NCI-H1930 (cell line): ENCODE measurements at places on chromosomes 5 and 9.

- no peak for DNase-seq
These were observed 11.3 kb downstream of the ALDH7A1 start for GRCh38 chr5:126583761-126584160.

GRCh38 chr5:177008716-177009115 is 2.1 kb upstream of the UIMC1 start:
- no peak for DNase-seq

- no peak for DNase-seq
These were observed 696.8 kb downstream of the SEMA5A start for GRCh38 chr5:8848997-8849594.

GRCh38 chr5:168211245-168211644 is 80.2 kb upstream of the WWC1 start:
- DNase-seq, result no peak

- no peak for DNase-seq
These were observed 1.4 kb downstream of the PCDHGC5 start for GRCh38 chr5:141490271-141490670.

DNA sequence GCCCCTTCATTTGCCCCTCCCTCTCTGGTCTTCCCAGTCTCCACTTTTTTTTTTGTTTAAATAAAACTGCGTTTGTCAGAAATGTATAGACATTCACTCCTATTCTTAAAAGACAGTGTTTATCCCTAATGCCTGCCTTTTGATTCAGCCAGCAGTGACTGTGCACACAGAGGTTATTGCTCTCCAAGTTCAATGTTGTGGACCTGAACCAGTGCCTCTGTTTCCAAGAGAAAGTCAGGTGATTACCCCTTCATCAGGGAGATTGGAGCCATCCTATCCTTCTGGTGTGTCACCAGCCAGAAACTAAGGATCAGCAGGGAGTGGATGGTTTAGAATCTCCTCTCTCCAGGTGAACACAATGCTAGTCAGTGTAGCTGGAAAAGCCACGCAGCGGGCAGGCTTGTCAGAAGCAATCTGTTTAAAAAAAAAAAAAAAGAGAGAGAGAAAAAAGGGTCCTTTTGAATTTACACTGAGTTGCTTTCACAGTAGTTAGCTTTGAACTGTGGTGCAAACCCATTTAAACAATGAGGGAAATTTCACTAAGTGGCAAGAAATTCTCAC is 167.5 kb upstream of the DMRT1 start:
- no peak for DNase-seq

DNA sequence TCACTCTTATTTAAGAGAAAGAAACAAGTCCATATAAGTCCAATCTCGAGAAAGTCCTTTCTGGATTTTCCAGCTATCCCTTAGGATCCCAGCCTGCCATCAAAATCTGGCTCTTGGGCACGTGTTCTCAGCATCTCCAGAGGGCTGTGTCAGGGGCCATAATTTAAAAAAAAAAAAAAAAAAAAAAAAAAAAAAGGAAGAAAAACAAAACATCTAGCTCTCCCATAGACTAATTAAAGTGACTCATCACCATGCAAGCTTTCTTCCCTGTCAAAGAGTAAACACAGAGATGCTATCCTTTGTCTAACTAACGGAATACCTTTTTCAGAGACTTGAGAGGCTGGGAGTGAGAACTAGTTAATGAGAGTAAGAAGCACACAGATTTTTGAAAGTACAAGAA is 44.9 kb upstream of the MYO10 start:
- no peak for DNase-seq

DNA sequence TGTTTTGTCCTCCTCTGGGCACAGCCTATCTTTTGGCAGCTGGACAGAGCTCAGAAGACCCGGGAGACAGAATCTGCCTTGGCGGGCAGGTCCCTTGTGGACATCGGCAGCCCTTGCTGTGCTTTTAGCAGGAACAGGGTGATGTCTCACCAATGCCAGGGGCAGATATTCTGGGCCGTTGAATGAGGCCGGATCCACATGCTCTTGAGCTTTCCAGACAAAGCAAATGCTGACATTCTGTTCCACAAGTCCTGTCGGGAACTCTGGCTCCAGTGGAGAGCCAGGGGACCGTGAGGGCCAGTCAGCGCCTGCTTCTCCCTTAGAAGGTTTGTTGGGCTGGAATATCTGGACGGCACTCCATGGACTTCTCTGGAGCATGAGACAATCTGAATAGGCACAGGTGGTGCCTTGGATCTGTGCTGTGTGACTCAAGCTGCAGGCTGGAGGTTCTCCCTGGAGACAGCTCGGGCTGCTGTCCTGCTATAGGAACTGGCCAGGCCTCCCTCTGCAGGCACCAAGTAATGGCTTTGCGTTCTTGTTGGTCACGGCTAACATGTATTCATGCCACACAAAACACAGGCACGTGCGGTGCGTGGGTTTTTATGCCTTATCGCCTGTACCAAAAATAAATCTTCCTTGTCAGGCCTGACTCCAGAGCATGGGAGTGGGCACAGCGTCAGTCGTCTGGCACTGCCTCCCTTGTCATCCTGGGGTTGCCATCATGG is 80.3 kb downstream of the GADD45G start:
- no peak for DNase-seq

DNA sequence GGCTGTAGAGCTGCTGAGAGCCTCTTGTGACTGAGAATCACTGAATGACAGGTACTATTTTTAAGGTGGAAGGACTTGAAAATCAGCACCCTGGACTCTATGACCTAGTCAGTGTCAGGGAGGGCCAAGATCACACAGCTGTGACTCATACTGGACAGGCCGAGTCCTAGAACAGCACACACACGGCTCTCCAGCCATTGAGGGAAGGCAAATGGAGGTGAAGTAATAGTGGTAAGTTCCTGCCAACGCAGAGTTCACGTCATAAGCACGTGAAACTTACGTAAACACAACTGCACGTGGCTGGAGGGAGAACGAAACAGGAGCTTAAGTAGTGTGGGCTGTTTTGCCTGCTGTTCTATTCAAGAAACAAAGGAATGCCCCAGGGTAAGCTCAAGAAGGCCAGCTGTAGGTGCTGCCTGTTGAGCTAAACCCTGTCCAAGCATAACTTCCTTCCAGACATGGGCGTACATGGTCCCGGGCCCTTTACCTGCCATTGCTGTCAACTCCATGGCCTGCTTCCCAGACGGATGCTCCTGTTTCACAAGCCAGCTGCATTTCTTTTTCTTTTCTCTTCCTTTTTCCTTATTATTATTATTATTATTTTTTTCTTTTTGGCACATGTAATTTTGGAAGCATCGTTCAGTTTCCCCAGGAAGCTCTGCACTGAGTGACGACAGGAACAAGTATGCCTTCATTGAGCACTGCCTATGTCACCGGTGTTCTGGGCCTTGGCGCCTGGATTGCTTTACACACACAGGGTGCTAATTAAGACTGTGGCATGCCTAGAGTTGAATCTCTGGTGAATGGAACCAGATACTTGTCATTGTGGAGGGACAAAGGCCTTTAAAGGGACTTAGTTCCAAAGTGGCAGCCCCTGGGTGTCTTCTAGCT is 10.2 kb upstream of the LCP2 start:
- no peak for DNase-seq

DNA sequence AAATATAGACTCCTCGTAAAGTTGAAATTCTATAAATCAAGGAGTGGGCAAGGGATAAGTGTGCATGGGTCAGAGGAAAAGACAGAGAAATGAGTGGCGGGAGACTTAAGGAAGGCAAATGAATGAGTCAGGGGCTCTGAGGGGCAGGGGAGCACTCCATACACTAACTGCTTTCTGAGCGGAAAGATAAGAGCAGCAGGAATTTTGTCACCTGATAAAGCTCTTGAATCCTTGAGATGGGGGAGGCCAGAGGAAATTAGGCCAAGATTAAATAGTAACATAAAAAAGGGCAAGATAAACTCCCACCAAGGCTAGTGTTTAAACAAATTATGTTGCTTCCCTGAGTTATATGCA is 191.0 kb upstream of the S1PR3 start:
- no peak for DNase-seq

GRCh38 chr5:34005211-34005610 is 2.6 kb downstream of the AMACR start:
- no peak for DNase-seq

DNA sequence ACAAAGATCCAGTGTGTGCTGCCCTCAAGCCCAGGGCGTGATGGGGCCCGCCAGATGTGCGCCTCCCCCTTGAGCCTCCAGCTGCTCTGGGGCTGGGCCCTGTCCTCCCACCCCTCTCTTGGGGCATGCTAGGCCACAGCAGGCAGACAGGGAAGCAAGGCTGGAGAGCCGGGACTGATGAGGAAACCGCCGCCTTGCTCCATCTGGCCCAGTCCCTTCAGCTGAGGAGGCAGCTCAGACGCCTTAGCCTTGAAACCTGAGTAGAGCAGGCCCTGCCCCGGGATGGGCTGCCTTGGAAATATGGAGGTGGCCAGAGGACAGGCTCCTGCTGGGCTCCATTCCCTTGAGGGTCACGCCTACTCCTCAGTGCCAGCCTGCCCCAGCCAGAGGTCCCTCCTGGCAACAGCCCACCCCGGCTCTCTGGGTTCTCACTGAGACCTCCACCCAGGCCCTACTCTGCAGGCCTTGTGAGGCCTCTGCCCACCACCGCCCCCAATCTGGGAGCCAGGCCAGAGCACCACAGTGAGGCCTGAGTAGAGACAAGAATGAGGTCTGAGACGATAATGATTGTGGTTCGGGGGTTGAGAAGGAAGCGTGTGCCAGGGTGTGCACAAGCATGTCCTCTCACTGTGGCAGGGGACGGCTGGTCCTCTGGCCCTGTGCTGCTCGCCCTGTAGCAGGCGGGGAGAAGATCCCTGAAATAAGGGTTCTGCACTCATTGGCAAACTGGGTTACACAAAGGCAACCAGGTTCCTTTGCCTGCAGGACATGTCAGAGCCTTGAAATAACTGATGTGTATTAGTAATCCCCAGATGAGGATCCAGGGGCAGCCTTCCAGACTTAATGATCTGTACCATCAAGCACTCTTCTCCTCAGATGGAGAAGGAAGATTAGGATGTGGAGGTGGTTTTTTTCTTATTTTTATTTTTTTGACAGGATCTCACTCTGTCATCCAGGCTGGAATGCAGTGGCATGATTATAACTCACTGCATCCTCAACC is 30.9 kb downstream of the CXXC5 start:
- DNase-seq, result no peak

GRCh38 chr9:131669269-131670157 is 70.4 kb downstream of the RAPGEF1 start:
- no peak for DNase-seq

- DNase-seq, result no peak
These were observed 72.7 kb downstream of the MRPL36 start for GRCh38 chr5:1726956-1727355.

GRCh38 chr5:43036409-43036808 is 3.7 kb downstream of the ANXA2R start:
- no peak for DNase-seq

DNA sequence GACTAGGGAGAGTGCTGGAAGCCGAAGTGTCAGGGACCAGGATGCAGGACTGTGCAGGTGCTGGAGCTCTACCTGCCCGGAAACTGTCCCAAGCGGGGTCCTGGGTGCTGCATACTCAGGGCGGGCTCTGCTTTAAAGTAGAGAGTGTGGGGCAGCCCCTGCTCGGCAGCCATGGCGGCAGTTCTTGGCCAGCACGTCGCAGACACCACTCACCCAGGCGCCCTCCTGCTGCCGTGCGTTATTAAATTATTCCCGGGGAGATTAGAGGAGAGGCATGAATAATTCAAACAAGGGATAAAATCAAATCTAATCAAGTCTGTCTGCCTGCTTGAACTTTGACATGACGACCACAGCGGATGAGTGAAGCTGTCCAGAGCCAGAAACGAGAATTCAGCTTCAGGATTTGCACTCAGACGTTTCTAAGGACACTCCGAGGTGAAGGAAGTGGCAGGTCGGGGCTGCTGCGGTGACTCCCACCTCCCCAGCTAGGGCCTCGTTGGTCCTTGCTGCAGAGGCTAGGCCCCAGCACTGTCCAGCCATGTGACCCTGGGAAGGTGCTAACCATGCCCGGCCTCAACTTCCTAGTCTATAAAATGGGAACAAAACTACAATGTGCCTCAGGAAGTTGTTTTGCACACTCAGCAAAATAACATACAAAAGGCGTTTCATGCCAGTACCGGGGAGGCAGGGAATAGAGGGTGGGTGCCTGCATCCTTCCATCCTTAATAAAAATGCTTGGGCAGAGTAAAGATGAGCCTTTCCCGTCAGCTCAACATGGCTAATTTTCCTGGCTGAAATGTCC is 91.3 kb upstream of the ADAMTS2 start:
- DNase-seq, result no peak

GRCh38 chr9:121893786-121894185 is 199.3 kb downstream of the TTLL11 start:
- no peak for DNase-seq

GRCh38 chr9:37329576-37329975 is 92.9 kb upstream of the GRHPR start:
- peak; percentile 45 for DNase-seq

DNA sequence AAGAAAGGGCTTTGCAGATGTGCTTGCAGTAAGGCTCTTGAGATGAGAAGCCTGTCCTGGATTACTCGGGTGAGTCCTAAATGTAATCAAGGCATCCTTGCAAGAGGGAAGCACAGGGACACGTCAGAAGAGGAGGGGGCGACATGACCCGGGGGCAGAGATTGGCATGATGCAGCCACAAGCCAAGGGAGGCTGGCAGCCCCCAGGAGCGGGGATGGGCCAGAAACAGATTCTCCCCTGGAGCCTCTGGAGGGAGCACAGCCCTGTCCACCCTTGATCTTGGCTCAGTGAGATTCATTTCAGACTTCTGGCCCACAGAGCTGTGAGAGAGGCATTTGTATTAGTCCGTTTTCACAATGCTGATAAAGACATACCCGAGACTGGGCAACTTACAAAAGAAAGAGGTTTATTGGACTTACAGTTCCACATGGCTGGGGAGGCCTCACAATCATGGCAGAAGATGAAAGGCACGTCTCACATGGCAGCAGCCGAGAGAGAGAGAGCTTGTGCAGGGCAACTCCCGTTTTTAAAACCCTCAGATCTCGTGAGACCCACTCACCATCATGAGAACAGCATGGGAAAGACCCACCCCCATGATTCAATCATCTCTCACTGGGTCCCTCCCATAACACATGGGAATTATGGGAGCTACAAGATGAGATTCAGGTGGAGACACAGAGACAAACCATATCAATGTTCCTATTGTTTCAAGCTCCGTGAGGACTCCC is 76.1 kb downstream of the ADAMTS2 start:
- DNase-seq, result no peak

GRCh38 chr9:94061864-94062263 is 22.4 kb upstream of the PTPDC1 start:
- no peak for DNase-seq

GRCh38 chr9:35385042-35385441 is 104.9 kb upstream of the RUSC2 start:
- DNase-seq, result no peak

GRCh38 chr5:56677690-56678305 is 137.6 kb upstream of the MAP3K1 start:
- no peak for DNase-seq

DNA sequence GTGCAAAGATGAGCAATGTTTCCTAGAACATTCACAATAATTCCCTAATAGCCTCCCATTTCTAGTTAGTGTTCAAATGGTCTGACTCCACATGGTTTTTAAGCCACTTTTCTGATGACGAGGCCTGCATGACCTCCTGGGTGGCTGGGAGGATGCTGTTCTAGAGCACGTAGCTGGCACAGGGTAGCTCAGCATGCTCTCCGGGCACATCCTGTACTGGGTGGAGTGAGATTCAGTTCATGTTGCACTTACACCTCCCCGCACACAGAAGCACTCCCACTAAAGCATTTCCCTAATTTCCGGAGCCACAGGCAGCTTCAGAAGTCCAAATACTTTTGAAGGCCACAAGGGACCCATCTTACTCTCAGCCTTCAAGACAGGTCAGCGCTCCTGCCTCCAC is 159.8 kb upstream of the LHFPL2 start:
- no peak for DNase-seq
